ENCODE measurements at places on chromosomes 11 and 22.

DNA sequence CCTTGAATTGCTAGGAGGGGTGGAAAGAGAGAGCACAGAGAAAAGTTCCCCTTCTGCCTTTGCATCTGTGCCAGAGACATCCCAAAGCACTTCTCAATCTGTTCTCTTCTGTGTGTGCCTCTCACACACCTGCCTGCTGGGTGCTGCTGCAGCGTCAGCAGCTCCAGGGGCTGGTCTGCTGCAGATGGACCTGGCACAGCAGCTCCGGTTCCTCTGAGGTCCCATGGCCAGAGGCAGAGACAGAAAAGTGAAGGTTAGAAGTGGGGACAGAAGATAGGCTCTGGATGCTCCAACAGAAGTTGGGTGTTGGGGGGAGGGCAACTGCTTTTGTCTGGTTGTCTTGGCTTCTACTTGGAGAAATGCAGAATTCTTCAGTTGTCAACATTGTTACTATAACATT, 48.9 kb upstream of the KIRREL3 start:
- no peak for DNase-seq

- DNase-seq: no peak
Measured at GRCh38 chr22:49042877-49043859, 784.5 kb downstream of the BRD1 start.

DNA sequence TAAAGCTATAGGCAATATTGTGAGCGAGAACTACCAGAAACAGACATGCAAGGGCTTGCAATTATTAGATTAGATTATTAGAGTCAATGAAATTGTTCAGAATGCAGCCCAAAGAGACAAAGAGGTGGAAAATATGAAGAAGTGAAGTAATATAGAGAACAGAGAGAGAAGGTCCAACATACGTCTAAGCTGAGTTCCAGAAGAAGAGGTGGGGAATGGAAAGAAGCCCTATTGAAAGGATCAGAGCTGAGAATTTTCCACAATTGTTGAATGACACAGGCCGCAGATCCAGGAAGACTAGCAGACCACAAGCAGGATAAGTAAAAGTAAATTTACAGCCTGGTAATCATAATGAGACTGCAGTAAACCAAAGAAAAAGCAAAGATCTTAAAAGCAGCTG, 93.2 kb downstream of the EXT2 start:
- no peak for DNase-seq

- DNase-seq: peak; percentile 87
Measured at GRCh38 chr22:23110922-23111527, 30.8 kb downstream of the RSPH14 start.

DNA sequence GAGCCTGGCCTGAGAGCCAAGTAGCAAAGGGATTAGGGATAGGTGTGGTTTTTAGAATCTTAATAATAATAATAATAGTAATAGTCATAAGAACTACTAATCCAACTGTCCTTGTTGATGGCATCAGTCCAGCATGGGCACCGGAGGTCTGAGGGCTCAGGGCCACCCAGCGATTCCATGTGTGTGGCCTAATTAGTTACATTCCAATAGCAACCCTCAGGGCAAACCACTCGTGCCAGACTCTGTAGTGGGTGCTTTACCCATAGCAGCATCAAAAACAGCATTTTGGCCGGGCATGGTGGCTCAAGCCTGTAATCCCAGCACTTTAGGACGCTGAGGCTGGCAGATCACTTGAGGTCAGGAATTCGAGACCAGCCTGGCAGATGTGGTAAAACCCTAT, 19.0 kb upstream of the MYH9 start:
- DNase-seq: no peak

DNA sequence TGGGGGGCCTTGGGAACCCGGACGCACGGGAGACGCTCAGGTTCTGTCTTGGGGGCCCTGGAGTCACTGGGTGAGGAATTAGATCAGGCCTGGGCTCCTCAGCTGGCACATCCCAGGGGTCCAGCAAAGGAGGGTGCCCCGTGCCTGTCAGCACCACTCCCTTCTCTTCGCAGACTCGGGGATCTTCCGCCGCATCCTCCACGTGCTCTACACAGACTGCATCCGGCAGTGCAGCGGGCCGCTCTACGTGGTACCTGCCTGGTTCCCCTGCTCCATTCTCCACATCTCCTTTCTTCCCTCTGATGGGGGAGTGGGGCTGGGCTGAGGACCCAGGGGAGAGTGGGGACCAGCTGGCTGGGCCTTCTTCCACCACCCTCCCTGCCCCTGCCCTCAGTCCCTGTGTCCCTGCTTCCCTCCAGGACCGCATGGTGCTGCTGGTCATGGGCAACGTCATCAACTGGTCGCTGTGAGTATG, 6.7 kb upstream of the TAGLN start:
- DNase-seq: no peak

Data from NCI-H345 (cell line).